ENCODE measurements at places on chromosomes 5 and 9.

DNA sequence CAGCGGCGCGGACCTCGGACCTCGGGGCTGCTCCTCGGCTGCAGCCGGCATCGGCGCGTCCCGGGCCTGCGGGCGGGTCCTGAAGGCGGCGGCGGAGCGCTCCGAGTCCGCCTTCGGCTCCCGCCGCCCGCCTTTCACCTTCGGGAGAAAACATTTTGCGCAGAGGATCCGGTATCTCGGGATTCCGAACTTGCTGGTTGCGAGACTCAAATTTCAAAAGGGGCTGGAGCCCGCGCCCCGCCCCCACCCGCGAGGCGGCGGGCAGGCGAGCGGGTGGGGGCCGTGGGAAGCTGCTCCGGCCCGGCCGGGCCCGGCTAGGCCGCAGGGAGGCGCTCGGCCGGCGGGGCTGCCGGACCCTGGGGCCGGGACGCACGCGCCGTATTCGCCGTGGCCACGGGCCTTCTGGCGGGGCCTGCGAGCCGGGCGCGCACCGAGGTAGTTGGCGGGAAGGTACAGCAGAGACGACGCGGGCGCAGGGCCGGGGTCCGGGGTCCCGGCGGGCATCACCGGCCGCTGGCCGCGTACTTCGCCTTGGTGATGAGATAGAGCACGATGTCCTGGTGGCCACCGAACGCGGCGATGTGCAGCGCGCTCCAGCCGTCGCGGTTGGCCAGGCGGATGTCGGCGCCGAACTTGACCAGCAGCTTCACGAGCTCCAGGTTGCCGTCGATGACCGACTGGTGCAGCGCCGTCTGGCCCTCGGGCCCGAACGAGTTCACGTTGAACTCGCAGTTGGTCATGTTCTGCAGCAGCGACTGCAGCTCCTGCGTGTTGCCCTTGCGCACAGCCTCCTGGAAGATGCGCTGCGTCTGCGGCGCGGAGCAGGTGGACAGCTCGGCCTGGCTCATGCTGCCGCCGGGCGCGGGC, 757 bp downstream of the NRARP start:
- DNase-seq, result peak; percentile 89

DNA sequence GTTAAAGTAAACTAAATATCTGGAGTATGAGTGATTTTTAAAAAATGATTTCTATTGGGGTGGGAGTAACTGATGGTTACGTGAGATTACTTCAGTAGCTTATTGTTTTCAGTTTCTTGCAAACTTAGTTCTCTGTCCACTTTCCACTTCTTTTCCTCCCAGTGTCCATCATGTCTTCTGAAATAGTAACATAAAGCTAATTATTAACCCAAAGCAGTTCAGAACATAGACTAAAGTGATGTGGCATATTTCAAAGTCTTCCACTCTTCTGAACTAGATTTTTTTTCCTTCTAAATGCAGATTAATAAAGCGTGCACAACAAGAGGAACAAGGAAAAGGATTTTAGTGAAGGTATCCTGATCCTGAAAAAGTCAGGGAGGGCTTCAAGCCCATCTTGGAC, 114.1 kb downstream of the MAN2A1 start:
- no peak for DNase-seq

DNA sequence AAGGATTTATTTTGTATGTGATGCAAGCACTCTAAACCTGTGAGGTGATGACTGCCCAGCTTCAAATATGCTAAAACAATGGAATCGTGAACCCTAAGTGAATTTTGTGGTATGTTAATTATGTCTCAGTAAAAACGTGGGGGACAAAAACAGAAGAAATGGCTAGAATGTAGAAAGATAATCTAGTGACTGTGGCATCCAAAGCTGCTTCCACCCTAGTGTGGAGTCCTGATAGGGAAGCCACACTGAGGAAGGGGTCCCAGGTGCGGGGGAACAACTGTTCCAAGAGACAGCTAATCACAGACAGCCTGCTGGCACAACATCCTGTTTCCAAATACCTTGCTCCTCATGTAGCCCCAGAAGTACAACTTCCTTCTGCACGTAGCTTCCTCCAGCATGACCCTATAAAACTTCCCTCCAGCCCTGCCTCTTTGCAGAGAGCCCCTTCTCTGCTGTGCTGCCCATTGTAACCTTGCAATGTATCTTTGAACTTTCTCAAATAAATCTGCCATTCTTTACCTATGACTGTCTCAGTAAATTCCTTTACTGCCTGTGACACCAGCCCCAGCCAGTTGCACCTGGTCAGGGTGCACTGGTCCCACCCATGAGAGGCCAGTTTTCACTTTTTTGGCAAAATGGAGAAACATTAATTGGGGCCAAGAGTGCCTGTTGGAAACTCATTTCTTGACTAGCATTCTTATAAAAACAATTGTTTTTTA, 4.9 kb downstream of the GMCL2 start:
- no peak for DNase-seq

DNA sequence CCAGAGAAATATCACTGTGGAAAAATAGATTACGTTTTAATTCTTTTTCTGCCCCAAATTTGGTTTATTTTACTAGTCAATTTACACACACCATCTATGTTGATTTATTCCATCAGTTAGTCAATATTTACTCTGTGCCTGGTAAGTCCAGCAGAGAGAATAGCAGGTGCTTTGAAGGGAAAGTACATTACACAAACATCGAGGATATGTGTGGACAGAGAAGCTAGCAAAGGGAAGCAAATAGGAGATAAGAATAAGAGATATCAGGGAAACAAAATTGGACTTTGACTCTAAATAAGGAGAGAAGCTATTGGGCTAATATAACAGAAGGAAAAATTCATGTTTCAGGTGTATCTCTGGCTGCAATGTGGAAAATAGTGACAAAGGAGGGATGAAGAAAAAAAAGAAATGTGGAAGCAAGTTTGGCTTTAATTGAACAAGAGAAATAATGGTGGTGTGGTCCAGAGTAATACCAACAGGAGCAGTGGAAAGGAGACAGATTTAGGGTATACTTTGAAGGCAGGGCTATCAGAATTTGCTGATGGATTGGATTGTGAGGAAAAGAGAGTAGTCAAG, 587.7 kb upstream of the CDH6 start:
- DNase-seq, result no peak

GRCh38 chr5:175897285-175897684, 25.9 kb downstream of the CPLX2 start:
- DNase-seq, result no peak

DNA sequence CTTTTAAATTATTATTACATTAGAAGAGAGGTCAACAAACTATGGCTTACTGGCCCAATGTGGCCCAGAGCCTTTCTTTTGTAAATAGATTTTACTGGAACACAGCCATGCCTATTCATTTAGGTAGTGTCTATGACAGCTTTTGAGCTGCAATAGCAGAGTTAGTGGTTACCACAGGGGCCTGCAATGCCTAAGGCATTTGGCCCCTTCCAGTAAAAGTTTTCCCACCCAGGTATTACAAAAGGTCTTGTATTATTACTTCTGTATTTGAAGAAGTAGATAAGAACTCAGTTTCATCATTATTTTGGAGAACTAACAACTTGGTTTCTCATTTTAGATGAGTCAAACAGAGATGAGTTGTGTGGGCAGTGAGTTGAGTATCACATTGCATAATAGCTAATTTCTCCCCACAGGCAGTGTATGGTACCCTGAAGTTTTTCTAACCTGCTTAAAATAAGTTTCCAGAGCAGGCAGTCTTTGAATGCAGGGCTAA, 9.5 kb downstream of the MTRR start:
- no peak for DNase-seq

GRCh38 chr5:111697215-111697614, 59.8 kb downstream of the NREP start:
- no peak for DNase-seq

DNA sequence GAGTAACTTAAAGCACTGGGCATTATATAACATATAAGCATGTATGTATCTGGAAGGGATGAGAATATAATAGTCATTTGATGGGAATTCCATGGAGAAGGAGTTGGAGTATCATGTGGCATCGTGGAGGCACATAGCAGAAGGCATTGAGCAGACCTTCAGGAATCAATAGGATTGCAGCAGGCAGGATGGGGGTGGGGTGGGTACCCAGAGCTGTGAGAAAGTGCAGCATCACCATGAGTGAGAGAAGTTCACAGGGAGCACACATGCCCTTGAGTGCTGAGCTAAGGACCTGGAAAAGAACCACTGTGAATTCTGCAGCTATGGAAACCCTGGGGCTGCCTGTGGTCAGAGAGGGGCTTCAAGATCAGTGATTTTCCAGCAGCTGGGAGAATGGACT, 57.3 kb downstream of the MED10 start:
- DNase-seq, result no peak

DNA sequence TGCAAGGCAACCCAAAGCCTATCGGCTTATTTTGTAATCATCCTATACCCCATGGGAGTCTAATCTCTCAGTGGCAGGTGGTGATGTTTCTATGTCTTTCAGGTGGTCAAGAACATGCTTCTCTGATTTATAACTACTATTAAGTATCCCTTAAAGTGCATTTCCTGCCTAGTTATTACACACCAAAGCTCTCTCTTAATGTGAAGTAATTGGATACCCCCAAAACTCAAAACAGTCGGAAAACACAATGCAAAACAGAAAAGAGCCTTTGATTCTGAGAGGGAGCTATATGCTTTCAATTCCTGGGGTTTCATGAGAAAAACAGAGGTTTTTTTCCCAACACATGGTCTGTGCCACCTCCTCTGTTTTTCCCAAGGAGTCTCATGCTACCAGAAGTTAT, 416.4 kb downstream of the CSNK1G3 start:
- DNase-seq, result no peak

- no peak for DNase-seq
Observed at GRCh38 chr9:135554718-135555117, 6.8 kb upstream of the PAEP start.

DNA sequence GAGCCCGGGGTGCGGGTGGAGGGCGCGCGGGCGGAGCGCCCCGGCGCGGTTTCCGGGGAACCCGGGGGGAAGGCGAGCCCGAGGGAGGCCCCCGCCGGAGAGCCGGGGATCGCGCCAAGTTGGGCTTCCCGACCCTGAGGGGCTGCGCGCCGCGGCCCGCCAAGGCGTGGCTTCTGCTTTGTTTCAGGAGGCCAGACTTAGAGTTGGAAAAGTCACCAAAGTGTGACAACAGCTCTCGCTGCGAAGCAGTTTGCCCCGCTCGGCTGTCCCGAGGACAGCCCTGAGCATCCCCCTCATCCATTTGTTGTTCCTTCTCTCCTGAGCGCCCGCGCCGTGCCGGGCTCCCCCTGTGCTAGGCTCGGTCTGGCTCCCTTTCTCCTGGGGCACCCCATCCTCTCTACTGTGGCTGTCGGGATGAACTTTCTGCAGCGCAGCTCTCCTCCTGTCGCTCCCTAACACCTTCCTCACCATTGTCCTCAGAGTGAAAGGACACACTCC, 410 bp downstream of the GLIPR2 start:
- no peak for DNase-seq

- DNase-seq, result no peak
Observed at GRCh38 chr9:88399966-88400365, 11.7 kb downstream of the SPIN1 start.

DNA sequence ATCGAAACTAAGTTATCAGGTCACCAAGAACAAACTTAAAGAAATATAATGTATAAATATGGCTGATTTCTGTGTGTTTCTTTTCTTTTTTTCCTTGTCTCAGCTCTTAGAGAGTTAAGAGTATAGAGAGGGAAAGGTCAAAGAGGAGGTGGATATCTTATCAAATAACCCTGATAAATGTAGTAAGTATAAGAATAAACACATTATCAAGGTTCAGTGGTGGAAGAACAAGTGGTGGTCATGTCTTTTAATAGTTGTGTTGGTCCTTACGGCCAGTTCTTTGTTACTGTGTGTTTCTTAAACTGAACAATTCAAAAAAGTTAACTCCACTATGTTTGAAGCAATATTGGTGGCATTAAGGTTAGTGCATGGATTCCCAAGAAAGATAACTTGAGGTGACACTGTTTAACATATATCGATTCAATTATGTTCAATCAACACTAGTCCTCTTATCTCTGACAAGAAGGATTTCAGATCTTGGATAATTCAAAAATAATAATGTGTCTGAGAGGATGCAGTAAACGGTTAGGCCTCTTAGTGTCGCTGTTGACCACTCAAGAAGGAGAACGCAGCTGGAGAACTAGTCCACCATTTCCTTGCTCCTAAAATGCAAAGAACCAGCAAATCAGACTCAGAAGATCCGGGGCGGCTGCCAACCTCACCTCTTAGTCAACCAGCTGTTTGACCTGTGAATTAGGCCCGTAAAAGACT, at the start of gene PCDHGA3:
Gene PCDHGA3, plus strand, starts transcription at position 588 of the 711 bp plus-strand sequence. CDS start 205 bp downstream, outside the sequence.
- DNase-seq, result peak; percentile 49

GRCh38 chr9:123108976-123109375, 75.5 kb downstream of the GPR21 start:
- DNase-seq, result no peak

- DNase-seq, result no peak
Observed at GRCh38 chr9:77180056-77180455, 2.7 kb downstream of the VPS13A start.

GRCh38 chr9:106233116-106233515, 538.8 kb downstream of the TMEM38B start:
- DNase-seq, result no peak

- DNase-seq, result no peak
Observed at GRCh38 chr9:113529336-113530009, 65.9 kb downstream of the RGS3 start.

DNA sequence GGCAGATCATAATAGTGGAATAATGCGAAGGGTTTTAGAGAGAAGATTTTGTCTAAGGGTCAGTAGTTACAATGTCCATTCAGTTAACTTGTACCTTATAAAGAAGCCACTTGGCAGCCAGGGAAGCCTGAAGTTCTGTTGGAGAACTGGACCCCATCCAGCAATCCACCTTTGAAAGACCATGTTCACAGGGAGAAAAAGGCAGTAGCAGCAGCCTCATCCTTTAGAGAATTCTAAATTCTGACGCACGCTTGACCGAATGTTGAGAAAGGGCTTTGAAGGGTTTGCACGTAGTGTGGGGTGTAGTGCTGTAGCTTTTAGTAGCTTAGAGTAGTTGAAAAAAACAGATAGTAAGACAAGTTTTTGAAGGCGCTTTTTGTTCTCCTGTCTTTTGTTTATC, 42.8 kb downstream of the MCCC2 start:
- DNase-seq, result no peak

DNA sequence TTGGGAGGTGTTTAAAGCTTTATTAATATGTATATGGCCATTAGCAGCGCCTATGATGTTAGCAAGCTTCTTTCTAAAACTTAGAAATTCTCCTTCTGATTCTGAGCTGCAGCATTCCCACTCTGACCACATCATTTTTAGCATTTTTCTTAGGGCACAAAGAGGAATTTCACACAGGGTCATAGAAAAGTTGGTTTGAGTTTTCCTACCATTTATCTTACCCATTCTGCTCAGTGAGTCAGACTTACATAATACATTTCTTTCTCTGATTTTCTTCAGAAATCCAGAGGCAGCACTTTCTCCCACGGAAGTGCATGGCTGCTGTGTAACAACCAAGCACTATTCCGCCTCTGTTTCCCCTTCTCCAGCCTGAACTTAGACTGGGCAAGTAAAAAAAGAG, 246.6 kb downstream of the ARL15 start:
- no peak for DNase-seq

- DNase-seq, result no peak
Observed at GRCh38 chr9:134219646-134220060, 55.3 kb upstream of the RNU6ATAC start.

DNA sequence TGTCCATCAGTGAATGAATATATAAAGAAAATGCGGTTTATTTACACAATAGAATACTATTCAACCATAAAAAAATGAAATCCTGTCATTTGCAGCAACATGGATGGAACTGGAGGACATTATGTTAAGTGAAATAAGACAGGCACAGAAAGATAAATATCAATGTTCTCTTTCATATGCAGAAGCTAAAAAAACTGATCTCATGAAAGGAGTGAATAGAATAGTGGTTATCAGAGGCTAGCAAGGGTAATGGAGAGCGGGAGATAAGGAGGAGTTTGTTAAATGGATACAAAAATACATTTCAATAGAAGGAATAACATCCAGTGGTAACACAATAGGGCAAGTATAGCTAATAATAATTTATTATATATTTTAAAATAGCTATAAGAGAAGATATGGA, 65.0 kb downstream of the AGTPBP1 start:
- DNase-seq, result no peak
